ENCODE measurements at places on chromosomes 11 and 22. TPM values are rescaled to one million over a fixed set of nuclear protein-coding genes. Genes with fewer than 3 reads are reported as not detected.

Gene TXN2
- 59.6 TPM for total RNA-seq

DNA sequence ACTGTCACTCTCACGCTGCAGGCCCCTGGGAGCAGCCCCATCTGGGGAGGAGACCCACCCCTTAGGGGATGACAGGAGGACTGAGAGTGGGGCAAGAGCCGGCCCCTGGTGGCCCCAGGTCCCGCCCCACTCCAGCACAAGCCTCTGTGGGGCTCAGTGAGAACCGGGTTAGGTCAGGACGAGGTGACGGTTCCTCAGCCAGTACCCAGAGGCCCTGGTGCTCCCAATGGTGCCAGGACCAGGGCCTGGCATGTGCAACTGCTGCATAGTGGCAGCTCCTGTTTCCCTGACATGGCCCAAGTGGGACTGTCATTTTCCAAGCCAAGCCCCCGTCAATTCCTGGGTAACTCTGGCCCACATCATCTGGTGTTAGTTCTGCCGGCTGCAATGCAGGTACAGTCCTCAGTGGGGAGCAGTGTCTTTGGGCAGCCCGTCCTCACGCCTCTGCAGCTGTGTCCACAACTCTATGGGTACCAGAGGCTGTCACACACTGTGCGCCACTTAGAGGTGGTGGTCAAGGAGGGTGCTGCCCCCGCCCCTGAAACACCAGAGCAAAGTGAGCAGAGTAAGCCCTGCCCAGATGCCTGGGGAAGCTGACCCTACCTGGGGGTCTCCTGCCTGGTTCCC is 15.9 kb downstream of the CHID1 start:
- H3K27me3 ChIP-seq: no peaks in the 10 kb centered on the region
- DNase-seq: no peak
- H3K4me1 ChIP-seq: no peaks in the 10 kb centered on the region
- H3K4me3 ChIP-seq: no peak overlapping the region
- no peaks in the 10 kb centered on the region for H3K36me3 ChIP-seq

Gene TMEM25
- total RNA-seq: 59.5 TPM

DNA sequence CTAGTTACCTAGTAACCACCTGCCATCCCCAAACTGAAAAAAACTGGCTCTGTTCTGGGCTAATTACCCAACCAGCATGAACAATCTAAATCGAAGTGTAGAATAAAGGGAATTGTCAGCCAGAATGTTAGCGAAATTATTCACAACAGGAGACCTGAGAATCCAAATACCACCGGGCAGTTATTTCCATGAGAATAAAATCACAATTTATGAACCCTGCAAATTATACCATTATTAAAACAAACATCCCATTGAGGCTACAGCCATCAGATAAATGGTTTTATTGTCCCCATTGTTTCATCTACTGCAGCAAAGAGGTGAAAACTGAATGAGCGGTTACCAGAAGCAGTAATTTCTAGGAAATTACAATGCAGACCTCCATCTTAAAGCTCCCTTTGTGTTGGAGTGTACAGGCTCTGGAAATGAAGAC is 21.7 kb downstream of the FAM168A start:
- H3K4me1 ChIP-seq: peaks cover 13% of the 10 kb centered on the region
- peaks cover 12% of the 10 kb centered on the region for H3K36me3 ChIP-seq
- H3K27ac ChIP-seq: peak overlapping the region; percentile 51
- no peaks in the 10 kb centered on the region for H3K27me3 ChIP-seq

DNA sequence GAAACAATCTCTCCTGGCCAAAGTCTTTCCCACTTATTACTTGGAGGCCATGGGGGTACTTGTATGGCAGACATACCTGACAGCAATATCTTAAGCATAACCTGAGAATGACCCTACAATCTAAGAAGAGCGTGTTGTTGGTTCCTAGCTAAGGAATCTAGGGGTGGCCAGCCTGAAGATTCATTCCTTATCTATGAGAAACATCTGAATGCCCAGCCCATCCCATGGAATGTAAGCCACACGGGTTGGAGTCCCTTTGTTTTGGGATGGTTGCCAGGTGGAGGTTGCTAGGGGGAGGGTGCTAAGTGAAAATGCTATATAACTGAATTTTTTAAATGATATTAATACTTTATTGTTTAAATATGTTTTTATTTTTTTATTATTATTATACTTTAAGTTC is 725.0 kb downstream of the ETS1 start:
- no peak for DNase-seq
- no peak overlapping the region for H3K4me3 ChIP-seq
- peaks cover 3% of the 10 kb centered on the region for H3K27me3 ChIP-seq
- H3K36me3 ChIP-seq: no peaks in the 10 kb centered on the region
- no peak overlapping the region for H3K27ac ChIP-seq
- H3K4me1 ChIP-seq: peaks cover 6% of the 10 kb centered on the region

DNA sequence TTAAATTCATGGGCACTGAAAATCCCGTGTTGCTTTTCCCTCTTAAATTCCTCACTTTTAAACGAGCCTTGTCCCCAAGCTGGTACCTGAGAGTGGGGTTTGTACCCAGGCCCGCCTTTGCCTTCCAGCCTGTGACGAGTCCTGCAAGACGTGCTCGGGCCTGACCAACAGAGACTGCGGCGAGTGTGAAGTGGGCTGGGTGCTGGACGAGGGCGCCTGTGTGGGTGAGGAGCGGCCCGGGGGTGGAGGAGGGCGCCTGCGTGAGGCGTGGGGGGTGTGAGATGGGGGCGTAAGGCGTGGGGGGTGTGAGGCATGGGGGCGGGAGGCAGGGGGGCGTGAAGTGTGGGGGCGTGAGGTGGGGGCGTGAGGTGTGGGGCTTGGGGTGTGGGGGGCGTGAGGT is 4.0 kb downstream of the CRELD2 start:
- H3K27me3 ChIP-seq: no peaks in the 10 kb centered on the region
- no peak overlapping the region for H3K27ac ChIP-seq
- no peak for DNase-seq

Gene CEND1
- total RNA-seq: not detected

Gene MUC2
- not detected for total RNA-seq

Gene RBMXL2
- total RNA-seq: not detected

Gene GAL
- total RNA-seq: 2.2 TPM

DNA sequence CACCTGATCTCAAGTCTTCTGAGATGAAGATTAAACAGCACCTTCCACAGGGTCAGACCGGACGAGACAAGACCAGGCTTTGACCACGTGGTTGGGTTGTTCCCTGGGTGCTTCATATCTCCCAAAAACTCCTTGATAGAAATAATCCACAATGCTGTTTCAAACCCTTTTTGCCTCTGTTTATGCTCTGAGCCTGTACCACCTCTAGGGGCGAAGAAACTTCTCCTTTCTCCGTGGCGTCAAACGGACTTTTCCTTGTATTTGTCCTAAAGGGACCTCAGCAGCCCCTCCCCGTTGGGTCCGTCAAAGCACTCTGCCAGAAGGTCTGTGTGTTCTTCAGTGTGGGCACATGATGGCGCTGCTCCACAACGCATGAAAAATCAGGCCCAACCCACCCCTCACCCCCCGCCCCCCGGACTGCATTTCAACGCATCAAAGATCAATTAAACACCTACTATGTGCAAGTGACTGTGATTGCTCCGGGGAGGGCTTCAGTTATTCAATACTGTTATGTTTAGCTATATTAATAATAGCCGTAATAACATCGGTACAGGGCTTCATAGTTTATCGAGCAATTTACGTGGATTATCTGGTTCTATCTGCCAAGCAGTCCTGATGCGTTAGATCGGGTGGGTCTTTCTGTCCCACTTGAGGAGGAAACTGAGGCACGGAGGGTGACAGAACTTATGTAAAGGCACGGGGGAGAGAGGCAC is 17.3 kb upstream of the EIF3D start:
- no peaks in the 10 kb centered on the region for H3K36me3 ChIP-seq
- H3K27ac ChIP-seq: peak overlapping the region; percentile 90
- H3K27me3 ChIP-seq: peaks cover 31% of the 10 kb centered on the region
- DNase-seq: peak; percentile 27
- H3K4me3 ChIP-seq: no peak overlapping the region
- H3K4me1 ChIP-seq: peaks cover 1% of the 10 kb centered on the region

GRCh38 chr22:38798496-38798895 is 4.6 kb upstream of the DNAL4 start:
- H3K36me3 ChIP-seq: no peaks in the 10 kb centered on the region
- no peak overlapping the region for H3K27ac ChIP-seq
- no peaks in the 10 kb centered on the region for H3K4me1 ChIP-seq
- H3K27me3 ChIP-seq: peaks cover 77% of the 10 kb centered on the region
- no peak overlapping the region for H3K4me3 ChIP-seq

GRCh38 chr11:114366331-114367243 is 33.7 kb downstream of the C11orf71 start:
- H3K4me1 ChIP-seq: no peaks in the 10 kb centered on the region
- H3K36me3 ChIP-seq: no peaks in the 10 kb centered on the region
- no peak overlapping the region for H3K4me3 ChIP-seq

DNA sequence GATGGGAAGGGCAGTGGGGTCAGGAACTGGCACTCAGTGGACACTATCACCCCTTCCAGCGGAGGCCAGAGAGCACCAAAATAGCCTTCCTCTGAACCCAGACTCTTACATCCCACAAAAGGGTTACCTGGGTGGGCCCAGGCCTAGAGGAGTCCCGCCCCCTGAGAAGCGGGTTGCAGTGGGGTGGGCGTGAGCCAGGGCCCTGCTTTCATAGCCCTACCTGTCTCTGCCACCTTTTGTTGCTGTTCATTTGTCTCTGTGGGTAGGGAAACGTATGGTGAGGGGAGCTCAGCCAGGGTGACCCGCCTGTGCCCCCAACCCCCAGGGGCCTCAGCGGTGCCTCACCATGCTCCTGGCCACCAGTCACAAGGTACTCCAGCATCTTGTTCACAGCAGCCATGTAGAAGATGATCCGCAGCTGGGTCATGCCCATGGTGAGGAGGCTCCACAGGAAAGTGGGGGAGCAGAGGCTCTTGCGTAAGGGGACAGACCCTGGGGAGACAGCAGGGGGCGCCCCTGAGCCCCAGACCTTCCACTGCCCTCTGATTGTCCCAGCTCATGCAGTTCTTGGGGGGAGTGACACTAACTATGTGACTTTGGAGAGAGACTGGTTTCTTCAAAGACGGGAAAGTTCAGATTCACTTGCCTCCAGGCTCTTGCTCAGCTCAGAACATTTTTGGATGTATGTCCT is 24.0 kb downstream of the SLC43A1 start:
- H3K27me3 ChIP-seq: no peaks in the 10 kb centered on the region
- DNase-seq: peak; percentile 41
- peak overlapping the region; percentile 67 for H3K27ac ChIP-seq

GRCh38 chr11:76588455-76589325 is 81.9 kb downstream of the LRRC32 start:
- H3K4me3 ChIP-seq: no peak overlapping the region
- DNase-seq: no peak
- H3K27ac ChIP-seq: no peak overlapping the region
- no peaks in the 10 kb centered on the region for H3K36me3 ChIP-seq
- H3K27me3 ChIP-seq: no peaks in the 10 kb centered on the region

GRCh38 chr22:38461057-38461413 is 6.0 kb upstream of the KCNJ4 start:
- peaks cover 43% of the 10 kb centered on the region for H3K27me3 ChIP-seq
- no peak for DNase-seq
- H3K4me3 ChIP-seq: no peak overlapping the region
- H3K27ac ChIP-seq: no peak overlapping the region

DNA sequence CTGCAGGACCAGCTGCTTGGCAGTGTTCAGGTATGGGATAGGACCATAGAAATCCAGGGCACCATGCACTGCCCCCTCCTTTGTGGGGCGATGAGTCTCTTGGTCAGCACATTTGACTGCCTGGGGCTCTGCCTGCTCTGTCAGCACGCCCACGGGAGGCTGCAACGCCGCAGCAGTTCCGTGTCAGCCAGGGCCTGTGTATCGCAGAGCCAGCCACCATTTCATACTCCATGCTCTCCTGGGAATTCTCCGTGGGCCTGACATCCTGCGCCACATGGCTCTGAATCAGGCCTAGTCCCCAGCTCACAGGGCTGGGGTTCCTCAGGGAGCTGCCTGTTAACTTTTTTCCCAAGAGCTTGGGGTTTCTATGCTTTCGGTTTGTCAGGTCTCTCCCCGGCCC is 16.9 kb upstream of the RELT start:
- H3K27me3 ChIP-seq: no peaks in the 10 kb centered on the region
- H3K36me3 ChIP-seq: peaks cover 22% of the 10 kb centered on the region
- H3K4me1 ChIP-seq: no peaks in the 10 kb centered on the region
- DNase-seq: no peak
- H3K27ac ChIP-seq: no peak overlapping the region
- no peak overlapping the region for H3K4me3 ChIP-seq

DNA sequence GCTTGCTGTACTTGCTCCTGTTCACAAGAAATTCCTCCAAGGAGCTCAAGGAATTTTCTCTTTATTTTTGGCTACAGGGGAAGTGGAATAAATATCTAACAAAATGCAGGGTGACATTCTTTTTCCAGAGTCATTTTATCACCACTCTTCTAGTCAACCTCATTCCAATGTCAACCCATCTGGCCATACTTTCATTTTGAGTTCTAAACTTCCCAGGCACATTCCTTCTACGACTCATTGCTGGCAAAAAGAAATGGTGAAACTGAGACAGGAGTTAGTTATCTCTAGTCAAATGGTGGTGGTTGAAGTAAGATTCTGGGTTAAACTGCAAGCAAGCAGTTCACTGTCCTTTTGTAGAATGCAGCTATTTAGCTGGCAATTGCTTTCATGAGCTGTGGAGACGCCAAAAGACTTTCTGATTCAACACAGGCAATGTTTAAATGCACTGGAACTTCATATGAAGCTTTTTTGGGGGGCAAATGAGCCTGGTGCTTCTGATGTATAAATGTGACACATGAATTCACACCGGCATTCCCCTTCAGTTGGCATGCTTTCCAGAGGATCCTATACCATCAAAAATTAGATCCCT is 304.6 kb downstream of the CADM1 start:
- H3K27me3 ChIP-seq: no peaks in the 10 kb centered on the region
- H3K36me3 ChIP-seq: peaks cover 7% of the 10 kb centered on the region
- H3K4me3 ChIP-seq: no peak overlapping the region
- peaks cover 1% of the 10 kb centered on the region for H3K4me1 ChIP-seq

Gene POTEH
- total RNA-seq: not detected

DNA sequence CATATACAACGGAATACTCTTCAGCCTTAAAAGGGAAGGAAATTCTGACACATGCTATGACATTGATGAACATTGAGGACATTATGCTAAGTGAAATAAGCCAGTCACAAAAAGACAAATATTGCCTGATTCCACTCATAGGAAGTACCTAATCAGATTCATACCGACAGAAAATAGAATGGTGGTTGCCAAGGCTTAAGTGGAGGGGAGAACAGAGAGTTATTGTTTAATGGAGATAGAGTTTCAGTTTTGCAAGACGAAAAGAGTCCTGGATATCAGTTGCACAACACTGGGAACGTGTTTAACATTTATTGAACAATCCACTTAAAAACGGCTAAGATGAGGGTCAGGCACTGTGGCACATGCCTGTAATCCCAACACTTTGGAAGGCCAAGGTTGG is 45.6 kb upstream of the HIPK3 start:
- no peaks in the 10 kb centered on the region for H3K36me3 ChIP-seq
- H3K27me3 ChIP-seq: no peaks in the 10 kb centered on the region
- peaks cover 2% of the 10 kb centered on the region for H3K4me1 ChIP-seq
- no peak for DNase-seq
- H3K27ac ChIP-seq: no peak overlapping the region
- no peak overlapping the region for H3K4me3 ChIP-seq

- peaks cover 3% of the 10 kb centered on the region for H3K27me3 ChIP-seq
- H3K27ac ChIP-seq: no peak overlapping the region
- no peak for DNase-seq
- H3K36me3 ChIP-seq: no peaks in the 10 kb centered on the region
These were observed 548.0 kb downstream of the ETS1 start for GRCh38 chr11:128039140-128040021.

GRCh38 chr11:17431139-17431538 is 42.7 kb upstream of the KCNJ11 start:
- no peak overlapping the region for H3K4me3 ChIP-seq
- peaks cover 3% of the 10 kb centered on the region for H3K4me1 ChIP-seq
- DNase-seq: no peak

- no peaks in the 10 kb centered on the region for H3K36me3 ChIP-seq
- H3K4me3 ChIP-seq: no peak overlapping the region
- H3K27me3 ChIP-seq: peaks cover 34% of the 10 kb centered on the region
These were observed 204.9 kb downstream of the CEP164 start for GRCh38 chr11:117532568-117532967.

Measured in progenitor cell of endocrine pancreas (in vitro differentiated cells).